EL (cell line): ENCODE measurements at places on chromosomes 4 and X.

DNA sequence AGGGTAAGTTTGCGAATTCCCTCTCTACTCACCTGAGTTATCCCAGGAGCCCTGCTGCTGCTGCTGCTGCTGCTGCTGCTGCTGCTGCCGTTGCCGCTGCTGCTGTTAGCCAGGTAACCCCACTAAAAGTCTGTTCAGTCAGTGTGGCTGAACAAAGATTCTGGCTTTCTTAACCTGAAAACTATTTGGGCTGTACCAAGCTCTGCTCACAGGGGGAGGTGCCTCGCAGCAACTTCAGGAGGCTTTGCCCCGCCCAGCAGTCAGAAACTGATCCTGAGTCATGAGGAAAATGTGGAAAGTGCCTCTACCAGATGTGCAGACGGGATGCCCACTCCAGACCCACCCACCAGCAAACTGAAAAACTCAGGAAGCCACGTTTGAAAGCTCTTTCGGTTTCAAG is at the start of gene CAPN6:
Gene CAPN6 (minus strand): TSS at position 145 of the 400 bp plus-strand sequence. CDS start 6,547 bp downstream, outside the sequence.
- peak; percentile 4 for DNase-seq

DNA sequence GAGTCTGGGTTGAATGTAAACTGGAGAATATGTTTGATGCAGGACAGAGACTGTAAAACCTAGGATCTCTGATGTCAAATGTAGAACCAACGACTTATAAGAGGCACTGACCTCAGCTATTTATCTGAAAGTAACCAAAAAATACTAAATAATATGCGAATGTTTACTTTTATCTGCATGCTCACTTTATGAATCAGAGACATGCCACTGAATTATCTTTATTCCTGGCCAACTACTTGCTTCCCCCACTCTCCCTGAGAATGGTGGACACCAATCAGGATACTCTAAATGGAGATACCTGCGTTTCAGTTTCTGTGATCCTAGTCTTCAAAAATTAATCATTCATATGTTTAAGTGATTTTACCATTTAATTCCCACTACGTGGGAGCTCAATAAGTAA is 1038.4 kb upstream of the PABPC4L start:
- DNase-seq, result peak; percentile 15

GRCh38 chr4:139625482-139625881 is 40.1 kb upstream of the MGST2 start:
- DNase-seq, result no peak

DNA sequence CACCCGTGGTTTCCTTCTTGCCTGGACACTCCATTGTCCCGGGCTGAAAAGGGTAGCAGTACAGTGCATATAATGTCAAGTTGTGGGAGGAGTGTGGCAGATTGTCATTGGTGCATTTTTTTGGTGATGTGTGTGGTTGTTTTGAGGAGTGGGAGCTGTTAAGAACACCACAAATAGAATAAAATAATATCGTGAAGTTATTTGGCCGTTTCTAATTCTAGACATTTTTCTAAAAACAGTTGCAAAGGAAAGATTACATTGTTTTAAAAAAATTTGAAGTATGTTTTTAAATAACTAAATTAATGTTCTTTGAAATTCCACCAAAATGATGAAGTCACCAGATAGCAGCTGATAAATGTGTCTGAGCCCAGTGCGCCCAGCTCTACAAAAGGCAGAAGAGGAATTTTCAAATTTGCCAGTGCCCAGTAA is 1.3 kb downstream of the PKD2 start:
- peak; percentile 72 for DNase-seq

- DNase-seq, result no peak
Measured at GRCh38 chr4:118787844-118788380, 48.0 kb downstream of the SEC24D start.

GRCh38 chrX:85244450-85245211 is 840 bp downstream of the ZNF711 start:
- no peak for DNase-seq

- no peak for DNase-seq
Measured at GRCh38 chr4:145552181-145552822, 66.9 kb upstream of the MMAA start.

DNA sequence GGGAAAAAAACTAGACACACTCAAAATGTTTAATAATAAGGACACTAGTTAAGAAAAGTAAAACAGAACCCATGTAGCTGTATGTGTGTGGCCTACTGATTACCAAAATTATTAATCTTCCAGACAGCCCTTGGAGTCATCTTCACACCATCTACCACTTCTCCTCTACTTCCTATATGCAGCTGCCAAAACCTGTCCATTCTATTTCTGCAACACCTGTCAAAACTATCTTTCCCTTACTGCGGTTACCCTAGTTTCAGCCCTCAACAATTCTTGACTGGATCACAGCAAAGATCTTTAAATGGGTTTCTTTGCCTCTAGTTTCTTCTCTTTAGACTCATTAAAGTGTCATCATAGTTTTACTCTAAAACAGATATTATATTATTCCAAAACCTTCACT is 72.6 kb downstream of the GPR82 start:
- DNase-seq, result no peak

DNA sequence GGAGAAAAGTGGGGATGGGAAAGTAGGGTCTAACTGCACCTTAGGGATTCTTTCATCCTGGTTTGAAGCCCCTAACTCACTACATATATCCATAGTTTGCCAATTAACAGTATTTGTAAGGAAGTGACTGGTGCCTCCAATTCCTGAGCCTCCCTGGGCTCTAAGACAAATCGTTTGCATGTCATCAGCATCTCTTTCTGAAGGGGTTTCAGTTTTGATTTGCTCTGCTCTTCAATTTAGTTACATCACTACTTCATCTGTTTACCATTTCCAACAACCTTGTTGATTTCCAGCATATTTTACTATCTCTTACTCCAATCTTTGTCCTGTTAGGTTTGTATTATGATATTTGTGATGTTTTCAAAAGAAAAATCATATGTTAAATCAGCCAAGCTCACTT is 15.5 kb upstream of the DDX60 start:
- DNase-seq, result no peak

GRCh38 chrX:31705816-31706215 is 634.0 kb upstream of the FTHL17 start:
- DNase-seq, result no peak
